ENCODE measurements at places on chromosomes 5 and 9.

DNA sequence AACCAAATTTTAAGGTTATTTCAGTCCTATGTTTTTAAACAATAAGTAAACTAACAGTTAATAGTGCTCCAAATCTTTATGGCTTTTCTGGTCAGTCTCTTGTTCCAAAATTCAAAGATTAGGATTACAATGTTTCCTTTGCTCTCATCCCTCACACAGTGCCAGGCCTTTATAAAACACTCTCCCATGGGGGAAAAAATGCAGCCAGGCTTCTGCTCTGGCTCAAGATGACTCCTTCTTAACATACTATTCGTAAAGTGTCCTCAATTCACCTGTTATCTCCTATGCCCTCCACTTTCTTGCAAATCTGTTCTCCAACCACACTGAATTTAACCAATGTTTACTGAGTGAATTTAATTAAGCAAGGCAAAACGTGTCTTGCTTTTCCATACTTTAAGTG lies 1.4 kb downstream of the CEP120 start:
- no peak for DNase-seq

GRCh38 chr9:128729766-128730517 lies 6.0 kb upstream of the ZDHHC12 start:
- DNase-seq: peak; percentile 70

GRCh38 chr9:33042473-33042872 lies 17.4 kb downstream of the DNAJA1 start:
- DNase-seq: no peak

DNA sequence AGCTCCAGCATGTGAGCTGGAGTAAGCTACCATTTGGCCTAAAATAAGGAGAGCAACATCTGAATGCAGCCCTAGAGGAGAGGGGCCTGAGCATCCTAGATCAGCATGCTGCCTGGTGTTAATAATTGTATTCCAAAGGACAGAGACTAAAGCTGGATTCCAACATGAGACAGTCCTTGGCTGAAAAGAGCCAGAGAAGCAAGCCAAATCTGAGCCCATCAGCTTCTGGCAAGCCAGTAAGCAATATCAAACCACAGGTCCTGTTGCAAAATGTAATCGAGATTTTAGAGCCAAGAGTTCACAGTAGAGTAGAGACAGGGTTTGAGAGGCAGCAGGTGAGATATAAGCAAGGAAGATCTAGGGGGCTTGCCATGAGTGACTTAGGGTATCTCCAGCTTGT lies 42.3 kb upstream of the DMAC1 start:
- DNase-seq: no peak

- DNase-seq: no peak
Measured at GRCh38 chr5:134263801-134264200, 37.9 kb upstream of the PPP2CA start.

DNA sequence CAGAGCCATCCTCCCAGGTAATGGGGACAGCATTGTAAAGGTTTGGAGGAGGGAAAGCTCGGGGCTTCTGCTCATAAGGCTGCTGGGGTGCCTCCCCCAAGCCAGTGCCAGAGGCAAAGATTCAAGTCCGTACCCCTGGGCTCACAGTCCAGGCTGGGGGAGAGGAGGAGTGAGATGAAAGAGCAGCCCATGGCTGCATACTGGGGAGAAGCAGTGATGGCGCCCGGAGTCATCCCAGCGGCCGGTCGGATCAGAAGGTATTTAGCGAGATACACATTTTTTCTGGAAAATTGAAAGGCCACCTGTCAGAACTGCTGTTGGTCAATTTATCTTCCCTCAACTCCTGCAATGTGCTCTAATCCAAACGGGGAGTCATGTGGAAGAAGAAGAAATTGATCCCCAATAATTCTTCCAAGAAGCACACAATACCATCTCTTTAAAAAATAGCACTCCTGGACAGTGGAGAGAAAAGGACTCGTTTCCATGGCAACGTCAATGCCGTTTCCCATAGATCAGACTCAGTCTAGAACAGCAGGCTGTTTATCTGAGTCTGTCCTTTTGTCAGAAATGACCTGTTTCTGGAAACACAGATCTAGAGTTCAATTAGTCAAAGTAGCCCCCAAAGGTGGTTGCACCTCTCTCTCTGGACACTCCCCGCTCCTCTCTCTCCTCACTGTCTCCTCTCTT lies 65.9 kb downstream of the NSG2 start:
- DNase-seq: peak; percentile 2

Data from NCI-H1417 (cell line).